Prostate gland (tissue), 2 donors: ENCODE measurements at places on chromosomes 1 and 21. TPM values are rescaled to one million over a fixed set of nuclear protein-coding genes. Genes with fewer than 3 reads are reported as not detected.
A peak's percentile ranks its signal among the peaks of the same experiment; 100 is the strongest.

GRCh38 chr1:62176597-62177312, 17.9 kb upstream of the L1TD1 start:
- no peaks in the 10 kb centered on the region for H3K36me3 ChIP-seq
- H3K27me3 ChIP-seq, result no peaks in the 10 kb centered on the region
- no peak for DNase-seq
- no peaks in the 10 kb centered on the region for H3K4me1 ChIP-seq

- DNase-seq, result no peak
- no peaks in the 10 kb centered on the region for H3K4me1 ChIP-seq
- H3K27ac ChIP-seq, result no peak overlapping the region
- H3K36me3 ChIP-seq, result no peaks in the 10 kb centered on the region
- no peak overlapping the region for H3K4me3 ChIP-seq
Observed at GRCh38 chr1:165350840-165351239, 5.7 kb downstream of the LMX1A start.

- H3K36me3 ChIP-seq, result no peaks in the 10 kb centered on the region
- no peak for DNase-seq
- no peak overlapping the region for H3K4me3 ChIP-seq
- H3K4me1 ChIP-seq, result no peaks in the 10 kb centered on the region
Observed at GRCh38 chr1:55886856-55887712, 671.9 kb upstream of the USP24 start.

GRCh38 chr1:201154389-201155165, at the start of gene TMEM9:
TSS of gene TMEM9 (minus strand) at chr1:201154474. CDS start at chr1:201153923, 551 bp downstream.
- H3K27me3 ChIP-seq, result no peaks in the 10 kb centered on the region
- H3K4me3 ChIP-seq, result peak within 1 kb of the TSS; percentile 89
- peak; percentile 98 for DNase-seq
- peak within 1 kb of the TSS; percentile 73 for H3K27ac ChIP-seq
- no peaks in the 10 kb centered on the region for H3K4me1 ChIP-seq

- no peaks in the 10 kb centered on the region for H3K36me3 ChIP-seq
- H3K4me1 ChIP-seq, result peaks cover 3% of the 10 kb centered on the region
- H3K27ac ChIP-seq, result no peak overlapping the region
- no peak for DNase-seq
Observed at GRCh38 chr1:113405573-113405972, 15.3 kb downstream of the MAGI3 start.

GRCh38 chr1:74755475-74755874, 22.5 kb downstream of the TYW3 start:
- H3K27ac ChIP-seq, result no peak overlapping the region
- H3K4me1 ChIP-seq, result no peaks in the 10 kb centered on the region
- no peaks in the 10 kb centered on the region for H3K27me3 ChIP-seq
- no peaks in the 10 kb centered on the region for H3K36me3 ChIP-seq
- no peak overlapping the region for H3K4me3 ChIP-seq

DNA sequence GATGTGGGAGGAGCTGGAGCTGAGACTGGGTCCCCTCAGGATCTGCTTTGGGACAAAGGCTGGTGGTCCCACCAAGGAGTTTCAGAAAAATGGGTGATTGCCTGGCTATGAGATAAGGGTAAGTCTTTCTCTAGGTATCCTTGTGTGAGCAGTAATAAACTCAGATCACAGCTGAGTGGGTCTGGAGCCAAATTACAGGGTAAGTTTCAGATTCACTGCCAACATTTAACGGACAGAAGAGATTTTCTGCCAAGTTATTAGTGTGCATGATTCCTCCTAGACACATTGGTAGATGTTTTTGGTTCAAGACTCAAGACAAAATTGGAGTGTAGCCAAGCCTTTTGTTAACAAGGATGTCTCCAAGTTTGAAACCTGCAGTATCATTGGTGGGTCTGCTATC, 7.5 kb downstream of the CD1B start:
- no peak overlapping the region for H3K27ac ChIP-seq
- no peak overlapping the region for H3K4me3 ChIP-seq
- no peaks in the 10 kb centered on the region for H3K4me1 ChIP-seq

DNA sequence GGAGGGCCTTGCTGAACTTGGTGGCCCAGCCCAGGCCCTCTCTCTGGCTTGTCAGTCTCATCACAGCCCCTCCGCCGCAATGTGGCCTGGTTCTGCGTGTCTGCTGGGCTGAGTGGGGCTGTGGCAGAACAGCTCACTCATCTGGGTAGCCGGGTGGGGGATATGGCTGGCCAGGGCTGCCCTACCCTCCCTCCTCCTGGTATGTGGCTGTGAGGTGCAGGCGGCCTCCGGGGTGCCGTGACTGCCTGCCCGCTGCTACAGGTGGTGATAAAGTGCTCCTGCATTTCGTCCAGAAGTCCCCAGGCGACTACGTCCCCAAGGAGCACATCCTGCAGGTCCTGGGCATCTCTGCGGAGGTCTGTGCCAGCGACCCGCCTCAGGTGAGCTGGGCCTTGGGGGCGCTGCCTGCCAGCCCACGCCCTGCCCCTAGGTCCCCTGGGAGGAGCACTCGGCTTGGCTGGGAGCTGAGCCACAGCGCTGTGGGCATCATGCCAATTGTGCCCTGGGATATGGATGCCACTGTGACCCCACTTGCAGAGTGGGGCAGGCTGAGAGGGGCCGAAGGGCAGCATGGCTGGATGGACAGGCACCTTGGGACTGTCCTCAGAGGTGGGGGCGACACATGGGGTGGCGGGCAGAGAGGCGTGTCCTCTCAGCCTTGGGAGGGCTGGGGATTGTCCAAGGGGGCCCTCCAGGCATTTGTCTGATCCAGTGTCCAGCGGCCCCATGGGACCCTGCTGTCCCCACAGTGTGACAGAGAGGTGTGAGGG, 2.3 kb downstream of the PRXL2B start:
- H3K36me3 ChIP-seq, result no peaks in the 10 kb centered on the region
- H3K27me3 ChIP-seq, result no peaks in the 10 kb centered on the region
- H3K27ac ChIP-seq, result no peak overlapping the region
- peaks cover 25% of the 10 kb centered on the region for H3K4me1 ChIP-seq

- no peaks in the 10 kb centered on the region for H3K4me1 ChIP-seq
- H3K36me3 ChIP-seq, result no peaks in the 10 kb centered on the region
- no peaks in the 10 kb centered on the region for H3K27me3 ChIP-seq
- H3K27ac ChIP-seq, result no peak overlapping the region
- DNase-seq, result no peak
Observed at GRCh38 chr1:89203166-89203565, 4.4 kb upstream of the GBP4 start.

DNA sequence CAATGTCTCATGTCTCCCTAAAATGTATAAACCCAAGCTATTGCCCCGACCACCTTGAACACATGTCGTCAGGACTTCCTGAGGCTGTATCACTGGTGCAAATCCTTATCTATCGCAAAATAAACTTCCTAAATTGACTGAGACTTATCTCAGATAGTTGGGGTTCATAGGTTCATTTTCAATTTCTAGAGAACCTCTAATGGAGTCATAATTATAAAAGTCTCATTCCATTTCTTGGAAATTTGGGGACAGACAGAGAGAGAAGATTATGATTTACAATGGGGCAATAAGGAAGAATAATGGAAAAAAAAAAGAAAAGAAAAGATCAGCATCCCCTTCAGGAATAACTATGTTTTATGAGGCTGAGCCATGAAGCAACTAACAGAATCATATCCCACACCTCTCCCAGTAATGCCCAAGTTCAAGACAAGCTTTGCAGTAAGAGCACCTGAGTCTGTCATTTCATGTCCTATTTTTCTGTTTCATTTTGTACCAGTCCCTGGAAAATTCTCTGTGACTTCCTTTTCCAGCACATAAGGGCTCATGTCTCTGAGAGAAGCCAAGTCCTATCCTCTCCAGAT, 70.0 kb upstream of the ETS2 start:
- no peak for DNase-seq
- no peaks in the 10 kb centered on the region for H3K27me3 ChIP-seq
- H3K4me3 ChIP-seq, result no peak overlapping the region
- H3K36me3 ChIP-seq, result no peaks in the 10 kb centered on the region
- H3K4me1 ChIP-seq, result no peaks in the 10 kb centered on the region

DNA sequence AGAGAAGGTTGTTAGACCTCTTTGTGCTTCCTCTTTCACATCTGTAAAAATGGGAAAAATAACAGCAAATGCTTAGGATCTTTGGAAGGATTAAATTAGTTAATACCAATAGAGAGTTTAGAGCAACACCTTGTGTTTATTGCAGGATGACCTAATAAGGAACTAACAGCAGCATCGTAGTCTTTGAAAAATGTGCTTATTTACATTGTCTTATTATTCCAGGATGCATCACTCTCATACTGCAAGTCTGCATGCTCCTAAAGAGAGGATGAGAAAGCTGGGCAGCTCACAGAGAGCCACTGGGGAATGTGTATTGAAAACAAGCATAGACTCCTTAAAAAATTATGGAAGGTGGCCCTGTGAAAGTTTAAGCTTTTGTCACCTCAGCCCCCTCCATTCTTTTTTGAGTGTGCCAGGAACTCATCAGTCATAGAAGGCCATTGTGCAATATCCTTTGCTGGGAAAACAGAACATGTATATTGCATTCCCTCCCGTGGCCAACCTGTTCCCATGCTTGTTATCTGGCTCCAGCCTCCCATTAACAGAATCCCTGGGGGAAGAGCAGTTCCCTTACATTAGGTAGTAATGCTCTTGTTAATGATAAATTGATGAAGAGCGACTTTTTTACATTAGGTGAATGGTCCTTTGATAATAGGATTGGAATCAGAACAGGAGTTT, 180.7 kb downstream of the ZNF326 start:
- H3K36me3 ChIP-seq, result no peaks in the 10 kb centered on the region
- peaks cover 3% of the 10 kb centered on the region for H3K27me3 ChIP-seq
- H3K27ac ChIP-seq, result no peak overlapping the region
- no peak for DNase-seq
- H3K4me1 ChIP-seq, result no peaks in the 10 kb centered on the region
- no peak overlapping the region for H3K4me3 ChIP-seq

DNA sequence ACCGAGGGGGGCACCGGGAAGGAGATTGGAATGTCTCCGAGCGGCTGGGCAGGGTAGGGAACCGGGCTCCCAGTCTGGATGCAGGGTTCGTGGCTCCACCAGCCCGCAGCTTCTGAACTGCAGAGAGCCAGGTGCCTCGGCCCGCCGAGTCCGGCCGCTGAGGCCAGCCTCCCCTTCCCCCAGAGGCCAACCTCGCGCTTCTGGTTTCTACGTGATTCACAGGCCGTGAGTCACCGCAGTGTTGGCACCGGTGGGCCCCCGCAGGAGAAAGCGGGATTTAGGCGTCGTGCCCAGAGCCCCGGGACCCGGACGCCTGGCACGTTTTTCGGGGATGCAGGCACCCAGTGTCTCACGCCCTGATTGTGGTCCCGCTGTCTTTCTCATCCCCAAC, 458 bp downstream of the CRABP2 start:
- no peaks in the 10 kb centered on the region for H3K27me3 ChIP-seq
- DNase-seq, result no peak
- H3K27ac ChIP-seq, result no peak overlapping the region
- peaks cover 12% of the 10 kb centered on the region for H3K4me1 ChIP-seq

DNA sequence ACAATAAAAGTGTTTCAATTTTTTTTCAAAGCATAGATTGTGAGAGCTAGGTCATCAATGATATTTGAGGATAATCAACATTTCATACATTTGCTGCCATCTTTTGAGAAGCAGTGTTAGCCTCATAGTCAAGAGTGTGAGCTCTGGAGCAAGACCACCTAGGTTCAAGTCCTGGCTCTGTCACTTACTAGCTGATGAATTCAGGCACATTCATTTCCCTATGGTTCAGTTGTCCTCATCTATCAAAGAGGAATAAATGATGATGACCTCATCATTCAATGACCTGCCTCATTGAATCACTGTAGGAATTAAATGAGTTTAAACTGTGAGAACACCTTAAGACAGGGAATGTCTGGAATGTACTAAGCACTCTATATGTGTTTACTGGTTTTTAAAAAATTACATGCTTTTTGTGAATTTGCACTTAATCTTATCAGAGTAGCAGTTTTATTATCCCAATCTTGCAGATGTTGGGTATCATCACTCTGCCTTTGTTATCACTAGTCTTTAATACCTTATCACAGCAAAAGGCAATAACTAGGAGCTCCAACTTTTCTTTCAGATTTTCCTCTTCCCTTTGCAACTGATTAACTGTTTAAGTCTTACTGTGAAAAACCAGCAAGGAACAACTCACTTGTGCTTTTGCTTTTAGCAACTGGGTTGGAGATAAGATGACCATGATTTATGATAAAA, 47.4 kb downstream of the SLC30A10 start:
- H3K27me3 ChIP-seq, result no peaks in the 10 kb centered on the region
- no peaks in the 10 kb centered on the region for H3K4me1 ChIP-seq
- no peak overlapping the region for H3K27ac ChIP-seq
- no peak for DNase-seq

DNA sequence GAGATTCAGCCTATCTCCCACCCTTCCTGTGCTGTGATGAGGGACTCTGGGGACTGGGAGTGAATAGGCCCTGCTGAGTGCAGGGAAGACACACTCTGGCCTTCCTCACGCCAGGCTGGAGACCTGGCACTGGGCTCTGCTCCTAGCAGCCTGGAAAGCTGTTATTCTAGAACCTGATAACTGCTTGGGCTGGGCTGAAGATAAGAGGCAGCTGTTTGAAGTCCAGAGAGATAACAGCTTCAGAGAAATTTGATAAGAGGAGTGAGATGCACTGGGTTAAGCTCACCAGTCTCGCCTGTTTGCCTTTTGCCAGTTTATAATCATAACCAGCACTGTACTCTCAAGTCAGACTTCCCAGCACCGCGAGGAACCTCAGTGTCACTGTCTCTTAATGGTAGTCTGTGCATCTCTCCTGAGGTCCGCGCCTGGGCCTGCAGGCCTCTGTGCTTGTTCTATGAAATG, 46.6 kb upstream of the GPR37L1 start:
- H3K27me3 ChIP-seq, result no peaks in the 10 kb centered on the region
- H3K4me3 ChIP-seq, result no peak overlapping the region
- no peak overlapping the region for H3K27ac ChIP-seq
- H3K36me3 ChIP-seq, result no peaks in the 10 kb centered on the region

DNA sequence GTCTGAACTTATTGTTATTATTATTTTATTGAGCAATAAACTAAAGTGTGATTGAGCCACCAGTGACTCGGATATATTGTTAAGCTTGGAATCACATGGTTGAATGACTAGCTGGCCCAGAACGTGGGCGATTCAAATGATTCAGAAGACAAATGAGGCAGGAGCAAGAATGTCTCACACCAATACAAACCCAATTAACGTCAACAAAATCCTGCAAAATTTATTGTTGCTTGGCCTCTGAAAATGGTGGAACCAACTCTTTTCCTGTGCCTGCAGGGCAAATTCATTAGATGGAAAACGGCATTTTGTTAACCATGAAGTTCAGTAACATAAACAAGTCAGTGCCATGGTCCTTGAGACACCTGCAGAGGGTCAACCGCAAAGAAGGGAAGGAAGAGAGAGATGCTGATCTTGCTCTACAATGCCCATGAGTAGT, 482.0 kb downstream of the SETD4 start:
- no peaks in the 10 kb centered on the region for H3K27me3 ChIP-seq
- no peak overlapping the region for H3K27ac ChIP-seq
- no peaks in the 10 kb centered on the region for H3K4me1 ChIP-seq
- H3K4me3 ChIP-seq, result no peak overlapping the region
- no peak for DNase-seq

Gene NTNG1
- total RNA-seq, result 5.1 TPM

Gene SH2D5
- total RNA-seq, result 2.2 TPM

Gene KRTAP11-1
- total RNA-seq, result not detected

Gene KCNJ10
- total RNA-seq, result not detected

Gene MIS18A
- 17.8 TPM for total RNA-seq
